ENCODE measurements at places on chromosomes 4 and X. TPM values are rescaled to one million over a fixed set of nuclear protein-coding genes. Genes with fewer than 3 reads are reported as not detected.

- peak; percentile 61 for DNase-seq
These were observed 22.9 kb upstream of the KDM5C start for GRCh38 chrX:53247928-53248327.

GRCh38 chr4:26145212-26145611 is 175.6 kb upstream of the RBPJ start:
- no peak for DNase-seq

- DNase-seq, result peak; percentile 75
These were observed 82.2 kb downstream of the MAML3 start for GRCh38 chr4:140071806-140072205.

- no peak for DNase-seq
These were observed 27.8 kb downstream of the ELF4 start for GRCh38 chrX:130082244-130083106.

Gene DDIT4L
- polyA plus RNA-seq, result 0.02 TPM

Gene HSD17B13
- not detected for polyA plus RNA-seq

All from mammary epithelial cell (primary cell).